Epithelial cell of proximal tubule (primary cell): ENCODE measurements at places on chromosomes 2 and 18.

GRCh38 chr2:237939251-237939650, 27.6 kb upstream of the UBE2F start:
- DNase-seq = no peak

DNA sequence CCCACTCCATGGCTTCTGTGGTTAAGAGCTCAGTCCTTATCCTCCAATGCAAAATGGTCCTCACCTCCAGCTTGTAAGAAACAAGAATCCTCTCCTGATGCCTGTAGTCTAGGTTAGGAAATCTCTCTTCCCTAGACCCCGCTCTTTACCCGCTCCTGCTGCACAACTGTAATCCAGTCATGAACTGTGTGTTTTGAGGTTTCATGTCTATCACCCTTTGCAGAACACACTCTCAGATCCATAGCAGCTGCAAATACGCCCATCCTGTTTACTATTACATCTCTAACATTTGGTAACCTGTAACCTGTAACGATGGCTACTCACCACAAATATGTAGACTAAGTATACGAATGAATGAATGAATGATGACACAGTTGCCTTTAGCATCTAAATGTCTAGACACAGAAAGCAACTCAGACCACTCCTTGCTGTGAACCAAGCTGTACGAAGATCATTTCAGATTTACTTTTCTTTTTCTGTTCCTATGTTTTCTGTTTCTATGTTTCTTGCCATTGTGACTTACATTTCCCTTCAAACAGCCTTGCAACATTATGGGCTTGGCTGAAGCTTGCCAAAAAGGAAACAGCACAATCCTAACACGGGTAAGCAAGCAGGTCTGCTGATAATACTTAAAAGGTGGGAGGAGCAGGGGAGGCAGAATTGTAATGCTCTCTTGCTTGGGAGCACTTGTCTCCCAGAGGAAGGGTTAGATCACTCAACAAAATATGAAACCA, 53.7 kb downstream of the EPHA4 start:
- no peak for DNase-seq

- DNase-seq = no peak
Measured at GRCh38 chr2:77995161-77995560, 473.0 kb upstream of the LRRTM4 start.

DNA sequence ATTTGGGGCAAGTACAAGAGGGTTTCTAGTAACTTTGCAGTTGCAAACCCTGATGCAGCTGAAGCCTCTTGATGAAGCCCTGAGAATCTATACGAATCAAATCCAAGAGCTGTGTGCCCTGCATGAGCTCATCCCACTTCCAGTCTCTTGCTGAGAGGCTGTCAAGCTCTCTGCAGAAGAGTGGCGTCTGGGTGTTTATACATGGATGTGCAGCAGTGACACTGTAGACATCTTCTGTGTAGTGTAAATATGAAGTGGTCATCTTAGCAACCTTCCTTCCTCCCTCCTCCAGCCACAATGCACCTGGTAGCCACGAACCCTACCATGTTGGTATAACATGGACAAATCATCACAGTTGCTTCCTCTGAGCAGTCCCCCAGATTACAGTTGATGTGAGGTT, 18.4 kb upstream of the KIAA2012 start:
- DNase-seq = no peak

DNA sequence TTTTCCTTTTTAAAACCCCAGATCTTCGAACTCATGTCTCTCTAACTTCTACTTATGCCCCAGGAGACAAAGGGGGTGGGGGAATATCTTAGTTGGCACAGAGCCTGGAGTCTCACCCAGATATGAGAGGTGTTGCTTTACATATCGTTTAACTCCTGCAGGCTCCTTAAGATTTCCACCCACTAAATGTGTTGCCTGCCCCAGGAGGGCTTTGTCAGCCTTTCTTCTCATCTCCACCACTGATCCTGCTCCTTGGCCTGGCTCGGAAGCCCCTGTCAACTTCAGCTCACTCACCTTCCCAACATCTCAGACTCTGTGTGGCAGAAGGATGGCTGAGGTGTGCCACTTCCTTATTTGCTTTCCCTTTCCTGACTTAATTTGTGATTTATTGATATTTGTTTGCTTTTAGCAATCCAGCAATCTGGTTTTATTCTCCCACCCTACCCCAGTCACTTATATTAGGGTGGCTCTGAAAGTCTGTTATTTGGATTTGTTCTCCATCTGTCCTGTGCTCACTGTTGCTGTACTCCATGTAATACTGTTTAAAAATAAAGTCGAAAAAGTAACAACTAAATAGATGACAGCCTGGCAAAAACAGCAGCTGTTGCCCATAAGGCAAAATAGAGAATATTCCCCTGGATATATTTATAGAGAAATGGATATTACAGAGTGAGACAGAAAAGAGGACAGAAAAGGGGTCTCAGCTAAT, 200.6 kb downstream of the ZBTB7C start:
- no peak for DNase-seq

GRCh38 chr2:196980001-196980400, 53.5 kb upstream of the PGAP1 start:
- no peak for DNase-seq

DNA sequence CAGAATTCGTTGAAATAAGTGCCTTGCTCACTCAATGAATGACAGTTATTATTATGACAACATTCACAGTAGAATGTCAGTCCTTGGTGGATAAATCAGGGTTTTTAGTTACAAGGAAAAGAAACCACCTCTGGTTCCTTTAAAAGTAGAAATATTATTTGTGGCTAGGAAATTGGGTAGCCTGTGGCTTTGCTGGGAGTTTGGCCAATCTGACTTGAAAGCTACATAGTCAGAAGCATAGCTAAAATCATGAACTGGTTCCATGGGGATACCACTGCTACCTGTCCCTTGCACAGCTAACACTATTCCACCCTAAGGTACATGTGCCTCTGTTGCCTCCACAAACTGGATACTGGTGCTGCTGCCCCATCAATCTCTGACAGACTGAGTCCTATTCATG, 12.8 kb upstream of the SMCHD1 start:
- DNase-seq = no peak

GRCh38 chr2:203739351-203739750, 32.9 kb downstream of the CD28 start:
- DNase-seq = no peak

DNA sequence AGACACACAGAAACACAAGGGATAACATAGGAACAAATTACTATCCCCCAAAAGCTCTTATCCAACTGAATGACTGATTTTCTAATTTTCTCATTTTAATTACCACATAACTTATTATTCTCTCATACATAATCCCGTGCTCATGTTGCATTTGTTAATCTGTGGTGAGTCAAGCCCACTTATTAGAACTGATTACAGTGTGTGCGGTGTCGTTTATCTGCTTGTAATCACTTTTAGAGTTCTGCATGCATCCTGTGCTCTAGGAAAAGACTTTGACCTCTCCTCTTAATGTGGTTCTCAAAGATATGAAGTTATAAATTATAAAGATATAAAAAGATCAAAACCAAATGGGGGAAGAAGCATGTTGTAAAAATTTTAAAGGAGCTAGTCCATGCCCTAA, 29.7 kb downstream of the CNDP1 start:
- no peak for DNase-seq

DNA sequence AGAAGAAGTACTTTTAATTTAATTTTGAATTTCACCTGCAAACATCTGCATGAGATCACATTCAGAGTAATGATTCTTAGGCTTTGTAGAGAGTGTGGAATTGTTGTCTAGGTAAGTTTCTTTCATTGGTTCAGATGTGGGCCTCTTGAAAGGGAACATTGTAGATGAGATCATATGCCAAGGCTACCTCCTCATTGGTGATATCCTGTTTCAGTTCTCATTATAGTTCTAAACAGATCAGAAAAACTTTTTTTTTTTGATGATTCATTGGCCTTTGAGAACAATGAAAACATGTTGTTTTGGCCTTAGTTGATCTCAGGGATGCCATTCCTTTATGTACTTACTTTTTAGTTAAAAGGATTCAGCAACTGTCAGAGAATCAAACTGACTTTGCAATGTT, 44.5 kb downstream of the EML6 start:
- peak; percentile 61 for DNase-seq

DNA sequence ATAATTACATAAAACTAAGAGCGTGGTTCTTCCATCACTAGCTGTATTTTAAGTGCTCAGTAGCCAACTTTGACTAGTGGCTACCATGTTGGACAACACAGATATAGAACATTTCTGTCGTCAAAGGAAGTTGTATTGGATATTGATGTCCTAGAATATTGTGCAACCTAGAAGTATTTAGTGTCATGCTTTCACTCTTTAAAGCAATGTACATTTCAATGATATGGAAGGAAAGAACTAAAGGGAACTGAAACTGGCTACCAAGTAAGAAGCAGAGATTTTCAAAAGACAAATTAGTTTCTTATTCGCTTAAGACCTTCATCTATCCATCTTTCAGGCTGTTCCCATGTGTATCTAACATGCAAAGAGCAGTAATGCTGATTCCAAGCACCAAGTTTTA, 85.4 kb upstream of the EML6 start:
- no peak for DNase-seq

- DNase-seq = no peak
Measured at GRCh38 chr18:50056185-50056584, 138.8 kb downstream of the MYO5B start.

DNA sequence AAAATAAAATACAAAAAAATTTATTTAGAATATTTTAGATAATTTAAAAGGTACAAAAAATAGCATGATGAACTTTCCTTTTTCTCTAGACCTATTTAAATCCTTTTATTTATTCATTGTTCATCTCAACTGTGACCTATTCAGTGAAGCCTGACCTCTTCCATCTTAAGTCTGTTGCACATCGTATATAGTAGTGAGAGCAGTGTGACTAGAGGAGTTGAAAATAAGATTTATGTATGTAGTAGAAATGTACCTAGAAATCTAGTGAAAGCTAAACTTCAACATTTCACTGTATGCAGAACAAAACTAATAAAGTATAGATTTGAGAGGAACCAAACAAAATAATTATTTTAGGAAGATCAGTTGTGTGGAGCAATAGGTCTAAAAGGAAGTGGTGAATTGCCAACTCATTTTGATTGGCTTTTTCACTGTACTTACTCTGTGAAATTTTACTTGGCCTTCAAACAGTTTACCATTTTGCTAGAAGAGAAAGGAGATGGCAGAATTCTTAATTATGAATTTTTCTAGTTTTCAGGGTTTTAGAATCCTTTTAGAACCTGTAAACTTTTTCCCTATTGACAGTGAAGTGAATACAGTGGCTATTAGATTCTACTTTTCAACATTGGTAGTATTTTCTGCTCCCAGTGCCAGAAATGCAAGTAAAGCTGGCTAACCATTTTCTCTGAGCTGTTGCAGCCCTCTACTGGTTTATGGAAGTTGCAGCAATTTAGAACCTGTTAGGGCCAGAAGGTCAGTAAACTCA, 11.0 kb downstream of the ANKRD12 start:
- no peak for DNase-seq

GRCh38 chr18:37987901-37988300, 422.3 kb upstream of the CELF4 start:
- DNase-seq = no peak

DNA sequence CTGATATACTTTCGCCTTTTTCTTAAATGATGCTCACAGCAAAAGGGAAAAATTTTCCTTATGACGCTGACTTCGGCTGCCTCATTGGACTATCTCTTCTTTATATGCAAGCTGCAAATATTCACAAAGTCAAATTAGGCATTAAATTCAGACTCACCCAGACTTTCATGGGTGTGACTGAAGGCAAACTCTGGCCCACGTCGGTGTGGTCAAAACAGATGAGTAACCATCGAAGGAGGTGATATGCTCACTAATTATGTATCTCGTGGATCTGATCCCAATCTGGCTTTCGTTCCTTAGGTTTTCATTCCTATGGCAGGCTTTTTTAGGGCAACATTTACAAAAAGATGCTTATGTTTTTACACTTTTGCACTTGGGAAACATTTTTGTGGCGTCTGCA, 36.6 kb downstream of the FAM124B start:
- DNase-seq = no peak

- DNase-seq = no peak
Measured at GRCh38 chr2:41940745-41941063, 107.1 kb upstream of the PKDCC start.

- DNase-seq = no peak
Measured at GRCh38 chr2:223166983-223167650, 115.1 kb downstream of the KCNE4 start.

DNA sequence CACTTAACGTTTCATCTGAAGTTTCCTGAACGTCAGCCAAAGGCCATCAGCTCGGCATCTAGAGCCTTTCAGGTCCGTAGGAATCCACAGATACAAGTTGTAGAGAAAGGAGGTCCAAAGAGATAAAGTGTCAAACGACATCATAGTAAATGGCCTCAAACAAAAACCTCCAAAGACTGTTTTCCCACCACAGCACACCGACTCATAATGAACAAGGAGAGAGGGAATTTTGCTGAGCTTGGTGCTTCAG, 150.3 kb downstream of the PXDN start:
- no peak for DNase-seq

- DNase-seq = no peak
Measured at GRCh38 chr2:33903215-33903614, 304.1 kb upstream of the FAM98A start.

GRCh38 chr2:44578471-44579093, 216.8 kb downstream of the CAMKMT start:
- peak; percentile 13 for DNase-seq

- DNase-seq = no peak
Measured at GRCh38 chr18:57326718-57327323, 25.5 kb upstream of the ST8SIA3 start.

GRCh38 chr2:21427606-21428005, 303.8 kb downstream of the TDRD15 start:
- no peak for DNase-seq

GRCh38 chr2:181138816-181139215, 158.4 kb downstream of the UBE2E3 start:
- peak; percentile 3 for DNase-seq

DNA sequence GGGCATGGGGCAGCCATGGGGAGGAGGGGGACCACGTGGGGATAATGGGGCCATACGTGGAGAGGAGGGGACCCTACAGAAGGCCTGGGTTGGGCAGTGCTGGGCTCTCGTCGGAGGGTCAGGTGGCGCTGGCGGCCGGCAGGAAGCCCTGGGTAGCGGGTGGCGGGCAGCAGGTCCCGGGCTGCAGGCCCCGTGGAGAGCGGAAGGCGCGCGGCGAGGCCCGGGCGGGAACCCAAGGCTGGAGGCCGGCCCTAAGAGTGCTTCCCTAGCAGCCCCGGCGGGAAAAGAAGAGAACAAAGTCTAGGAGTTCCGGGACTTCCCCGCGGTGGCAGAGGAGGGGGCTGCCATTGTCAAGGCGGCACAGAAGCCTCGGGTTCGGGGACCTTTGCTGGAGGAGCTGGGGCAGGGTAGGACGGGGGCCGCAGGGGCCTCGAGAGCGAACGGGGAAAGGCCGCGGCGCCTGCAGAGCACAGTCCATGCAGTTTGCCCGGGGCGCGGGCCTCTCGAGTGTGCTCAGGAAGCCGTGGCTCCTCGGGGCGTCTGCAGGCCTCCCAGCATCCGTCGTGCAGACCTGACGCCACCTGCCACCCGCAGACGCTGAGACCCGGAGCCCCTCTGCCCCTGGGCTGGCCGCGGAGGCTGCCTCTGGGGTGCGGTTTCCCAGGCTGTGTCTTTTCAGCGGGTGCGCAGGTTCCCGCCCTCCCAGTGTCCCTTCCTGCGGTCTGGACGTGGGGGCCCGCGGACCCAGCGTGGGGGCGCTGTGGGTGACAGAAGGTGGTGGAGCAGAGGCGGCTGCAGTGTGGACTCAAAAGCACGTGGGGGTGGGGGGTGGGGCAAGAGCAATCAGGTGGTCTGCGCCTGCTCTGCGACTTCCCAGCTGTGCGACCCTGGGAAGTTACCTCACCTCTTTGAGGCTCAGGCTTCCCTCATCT, 19.4 kb upstream of the NCL start:
- DNase-seq = no peak

GRCh38 chr2:144598906-144599305, 79.0 kb upstream of the ZEB2 start:
- no peak for DNase-seq
